Ascending aorta (tissue), 2 donors: ENCODE measurements at places on chromosomes 5 and 9. TPM values are rescaled to one million over a fixed set of nuclear protein-coding genes. Genes with fewer than 3 reads are reported as not detected.

The CCDC187 gene
- under 0.01 TPM for total RNA-seq

DNA sequence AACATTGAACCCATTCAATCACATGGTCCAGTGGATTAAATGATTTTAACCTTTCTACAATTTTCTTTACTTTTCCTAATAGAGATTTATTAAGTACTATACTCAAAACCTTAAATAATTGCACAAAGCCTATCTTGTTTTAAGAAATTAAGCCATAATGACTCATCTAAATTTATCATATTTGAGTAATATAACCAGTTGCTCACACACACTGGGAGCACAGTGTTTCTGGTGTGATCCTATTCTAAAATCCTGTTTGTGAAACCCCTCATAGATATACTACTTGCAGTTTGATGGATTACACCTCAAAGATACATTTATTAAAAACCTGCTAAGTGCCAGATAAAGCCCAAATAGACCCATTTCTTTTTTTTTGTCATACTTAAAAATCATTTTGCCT lies 668.3 kb upstream of the CDH18 start:
- no peak for DNase-seq

The ZNF454 gene
- 2.8 TPM for total RNA-seq

GRCh38 chr5:9212605-9213004 lies 333.3 kb downstream of the SEMA5A start:
- no peak for DNase-seq

DNA sequence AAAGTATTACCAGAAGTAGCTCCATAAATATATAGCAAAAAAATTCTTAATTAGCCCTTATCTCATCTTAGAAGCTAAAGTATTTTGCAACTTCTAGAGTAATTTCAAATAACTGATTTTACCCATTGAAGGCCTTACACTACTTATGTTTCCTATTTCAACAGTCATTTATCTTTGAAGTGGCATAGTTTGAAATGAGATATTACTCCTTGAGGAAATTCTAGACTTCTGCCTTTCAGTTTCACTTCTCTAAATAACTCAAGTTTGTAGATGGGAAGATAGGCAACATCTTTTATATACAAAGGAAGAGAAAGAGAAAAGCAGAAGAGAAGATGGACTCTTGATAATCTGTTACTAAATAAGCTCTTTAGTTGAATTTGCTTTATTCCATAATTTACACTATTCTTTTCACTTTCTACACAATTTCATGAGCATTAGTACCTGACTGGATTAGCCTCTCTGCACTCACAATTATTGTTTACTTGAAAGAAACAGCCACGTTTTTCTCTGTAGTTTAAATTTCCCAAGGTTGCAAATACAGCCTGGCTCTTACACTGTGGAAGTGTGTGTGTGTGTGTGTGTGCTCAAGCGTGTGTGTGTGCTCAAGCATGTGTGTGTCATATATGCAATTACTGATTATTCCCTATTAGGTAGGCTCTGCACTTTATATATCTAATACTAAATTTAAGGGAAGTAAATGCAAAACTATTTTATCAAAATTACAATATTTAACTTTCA lies 60.6 kb upstream of the EMB start:
- no peak for DNase-seq
